ENCODE measurements at places on chromosomes 5 and 9.

- no peak for DNase-seq
Measured at GRCh38 chr5:147162740-147163139, 72.1 kb upstream of the STK32A start.

DNA sequence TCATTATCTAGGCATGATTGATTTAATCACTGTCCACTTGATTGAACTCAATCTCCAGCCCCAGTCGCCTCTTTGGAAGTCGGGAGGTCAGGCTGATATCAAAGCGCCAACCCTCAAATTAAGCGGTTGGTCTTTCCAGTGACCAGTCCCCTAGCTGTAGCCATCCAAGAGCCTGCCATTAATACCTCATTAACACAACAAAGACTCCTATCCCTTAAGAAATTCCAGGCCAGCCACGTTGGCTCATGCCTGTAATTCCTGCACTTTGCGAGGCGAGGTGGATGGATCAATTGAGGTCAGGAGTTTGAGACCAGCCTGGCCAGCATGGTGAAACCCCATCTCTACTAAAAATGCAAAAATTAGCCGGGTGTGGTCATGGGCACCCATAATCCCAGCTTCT lies 27.4 kb upstream of the GCNT1 start:
- DNase-seq, result no peak

DNA sequence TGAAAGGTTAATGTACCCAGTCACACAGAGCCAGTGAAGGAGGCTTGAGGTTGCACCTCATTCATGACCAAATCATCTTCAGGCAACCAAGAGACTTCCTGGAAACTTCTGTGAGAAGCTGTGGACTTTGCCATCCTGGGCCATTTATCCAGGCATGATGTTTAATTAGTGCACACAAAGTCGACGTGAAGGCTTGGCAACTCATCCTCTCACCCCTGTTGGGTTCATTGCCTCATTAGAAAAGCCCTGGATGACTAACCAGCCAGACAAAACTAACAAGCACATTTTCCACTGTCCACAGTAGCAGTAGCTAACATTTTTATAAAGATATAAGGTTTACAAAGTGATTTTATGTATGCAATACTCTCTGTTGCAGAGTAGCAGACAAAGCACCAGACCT lies 65.7 kb upstream of the ZNF462 start:
- no peak for DNase-seq

- no peak for DNase-seq
Measured at GRCh38 chr5:127967323-127967982, 116.1 kb upstream of the SLC12A2 start.

DNA sequence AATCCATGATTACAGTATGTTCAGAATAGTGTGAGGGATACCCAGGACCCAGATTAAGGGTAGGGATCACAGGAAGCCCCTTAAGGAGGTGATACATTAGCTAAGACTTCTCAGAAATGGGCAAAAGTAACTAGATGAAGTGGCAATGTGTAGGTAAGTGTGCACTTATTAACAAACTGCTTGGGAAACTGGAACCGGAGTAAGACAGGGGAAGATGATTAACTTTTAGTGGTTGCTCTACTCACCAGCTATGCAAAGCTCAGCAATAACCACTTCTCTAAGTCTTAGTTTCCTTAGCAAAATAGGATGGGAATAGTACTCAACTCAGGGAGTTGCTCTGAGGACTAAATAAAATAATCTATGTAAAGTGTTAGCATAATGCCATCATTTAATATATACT lies 182.2 kb downstream of the MCTP1 start:
- no peak for DNase-seq

- DNase-seq, result no peak
Measured at GRCh38 chr5:10317825-10318682, 10.4 kb upstream of the CMBL start.

DNA sequence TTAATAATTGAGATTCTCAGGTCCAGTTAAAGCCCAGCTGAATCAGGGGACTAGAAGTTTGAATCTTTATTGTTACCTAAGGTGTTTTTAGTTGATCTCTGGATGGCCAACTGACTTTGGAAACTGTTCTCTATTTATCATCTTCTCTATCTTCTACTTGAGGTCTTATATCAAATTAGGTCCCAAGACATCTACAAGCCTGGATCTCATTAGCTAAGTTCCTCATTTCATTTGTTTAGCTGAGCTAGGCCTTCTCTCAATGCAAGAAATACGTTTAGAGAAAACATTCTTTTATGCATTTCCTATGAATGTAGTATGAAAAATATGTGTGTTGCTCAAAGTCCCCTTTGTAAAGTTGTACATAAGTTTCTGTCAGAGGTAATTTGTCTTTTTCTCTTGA lies 196.6 kb downstream of the PTTG1 start:
- no peak for DNase-seq
